ENCODE measurements at places on chromosomes 4 and X.

- no peak for DNase-seq
Observed at GRCh38 chr4:64784125-64784524, 374.9 kb upstream of the TECRL start.

GRCh38 chr4:176818531-176818930 is 25.8 kb upstream of the VEGFC start:
- no peak for DNase-seq

- DNase-seq = no peak
Observed at GRCh38 chr4:45475548-45475947, 648.3 kb downstream of the GABRG1 start.

DNA sequence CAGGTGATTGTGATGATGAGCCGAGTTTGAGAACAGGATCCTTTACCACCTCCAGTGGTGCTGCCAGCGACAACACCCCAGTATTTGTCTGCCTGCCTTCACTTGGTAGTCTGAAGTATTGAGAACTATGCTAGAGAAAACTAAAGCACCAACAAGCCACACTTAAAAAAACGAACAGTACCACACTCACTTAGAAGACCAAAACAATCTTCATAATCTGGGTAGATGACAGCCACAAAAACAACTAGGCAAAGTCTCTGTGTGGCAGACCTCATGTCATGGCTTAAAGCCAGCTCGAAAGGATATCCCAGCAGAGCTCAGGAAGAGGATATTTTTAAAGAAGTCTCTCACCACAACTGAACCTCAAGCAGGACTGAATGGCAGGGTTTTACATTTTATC is 236.0 kb downstream of the GPC3 start:
- DNase-seq = no peak

DNA sequence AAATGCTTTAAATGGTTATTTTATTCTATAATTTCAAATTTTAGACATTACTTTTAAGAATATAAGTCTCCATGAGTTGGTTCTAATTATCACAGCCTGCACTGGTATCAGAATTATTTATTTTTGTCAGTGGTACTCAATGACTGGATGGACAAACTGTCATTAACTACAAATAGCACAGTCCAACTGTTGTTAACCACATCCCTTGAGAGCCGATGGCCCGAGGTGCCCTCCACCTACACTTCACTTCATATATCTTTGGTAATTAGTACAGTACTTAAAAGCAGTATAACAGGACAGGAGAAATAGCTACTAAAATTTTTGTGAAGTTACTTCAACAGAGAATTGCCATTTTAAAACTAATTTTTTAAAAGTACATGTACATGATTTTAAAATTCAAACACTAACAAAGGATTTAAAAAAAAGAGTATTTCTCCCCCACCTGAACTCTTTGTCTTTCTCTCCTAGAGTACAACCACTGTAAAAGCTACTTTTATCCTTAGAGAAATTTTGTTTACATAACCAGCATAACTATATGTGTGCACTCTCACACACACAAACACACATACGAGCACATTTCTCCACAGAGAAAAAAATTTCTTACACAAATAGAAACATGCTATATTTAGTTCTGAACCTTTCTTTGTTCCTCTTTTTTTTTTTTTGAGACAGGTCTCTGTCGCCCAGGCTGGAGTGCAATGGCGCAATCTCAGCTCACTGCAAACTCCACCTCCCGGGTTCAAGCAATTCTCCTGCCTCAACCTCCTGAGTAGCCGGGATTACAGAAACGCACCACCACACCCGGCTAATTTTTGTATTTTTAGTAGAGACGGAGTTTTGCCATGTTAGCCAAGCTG is 6.5 kb downstream of the TIFA start:
- no peak for DNase-seq

DNA sequence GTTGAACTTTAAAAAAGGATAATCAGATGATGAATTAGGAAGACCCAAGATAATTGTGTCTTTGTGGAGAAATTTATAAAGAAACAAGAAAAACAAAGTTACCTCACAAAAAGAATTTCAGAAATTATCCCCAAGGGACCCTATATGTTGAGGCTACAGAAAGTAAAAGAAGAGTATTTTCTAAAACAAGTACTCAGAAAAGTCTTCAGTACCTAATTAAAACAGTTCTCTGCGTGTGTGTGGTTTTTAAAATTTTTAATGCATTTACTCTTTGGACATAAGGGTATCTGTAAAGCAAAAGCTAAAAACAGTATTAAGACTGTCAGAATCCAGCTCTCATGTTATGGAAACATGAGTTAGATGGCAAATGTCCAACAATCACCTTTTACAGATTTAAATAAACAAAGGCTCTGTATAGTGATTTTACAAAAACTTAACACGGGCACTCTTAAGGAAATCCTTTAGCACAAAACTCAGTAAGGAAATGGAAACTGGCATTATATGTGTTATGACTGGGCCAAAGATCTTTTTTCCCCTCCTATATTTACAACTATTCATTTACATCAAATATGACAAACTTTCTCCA is 187.5 kb downstream of the NSUN7 start:
- DNase-seq = no peak

DNA sequence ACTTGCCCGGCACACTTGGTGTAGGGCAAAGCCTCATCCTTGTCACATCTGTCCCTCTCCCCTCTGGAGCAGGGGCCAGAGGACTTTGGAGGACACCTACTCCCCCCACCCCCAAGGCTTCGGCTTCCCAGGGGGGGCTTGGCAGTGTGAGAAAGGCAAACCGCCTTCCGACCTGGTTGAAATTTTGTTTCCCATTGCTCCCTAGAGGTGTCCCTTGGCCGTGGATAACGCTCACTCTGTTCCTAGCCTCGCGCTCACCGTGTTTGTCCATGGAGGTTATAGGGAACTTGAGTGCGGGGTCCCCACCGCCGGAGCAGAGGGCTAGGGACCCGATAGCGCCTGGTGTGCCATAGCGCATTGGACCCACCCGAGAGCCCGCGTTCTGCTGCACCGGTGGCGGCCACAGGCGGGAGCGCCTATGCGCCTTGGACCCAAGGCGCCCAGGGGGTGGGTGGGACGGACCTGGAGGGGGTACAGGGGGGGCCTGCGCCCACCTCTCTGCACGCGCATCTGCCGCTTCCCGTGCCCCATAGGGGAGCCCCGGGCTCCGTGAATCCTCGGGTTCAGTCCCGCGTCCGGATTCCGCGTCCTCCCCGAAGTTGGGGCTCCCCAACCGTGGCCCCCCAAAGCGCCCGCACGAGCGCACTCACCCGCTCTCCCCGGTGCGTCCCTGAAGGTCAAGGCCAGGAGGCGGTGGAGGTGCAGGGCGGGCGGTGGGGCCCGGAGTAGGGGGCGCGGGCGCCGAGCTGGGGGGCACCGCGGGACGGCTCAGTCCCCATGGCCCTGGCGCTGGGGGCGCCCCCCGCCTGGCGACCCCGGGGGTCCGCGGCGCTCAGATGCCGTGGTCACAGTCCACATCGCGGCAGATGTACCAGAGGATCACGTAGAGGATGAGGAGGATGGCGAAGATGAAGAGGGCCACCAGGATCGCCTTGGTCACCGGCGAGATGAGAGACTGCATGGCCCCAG is 82.7 kb upstream of the DHRSX start:
- no peak for DNase-seq

- no peak for DNase-seq
Observed at GRCh38 chr4:120435179-120435578, 368.5 kb upstream of the MAD2L1 start.

DNA sequence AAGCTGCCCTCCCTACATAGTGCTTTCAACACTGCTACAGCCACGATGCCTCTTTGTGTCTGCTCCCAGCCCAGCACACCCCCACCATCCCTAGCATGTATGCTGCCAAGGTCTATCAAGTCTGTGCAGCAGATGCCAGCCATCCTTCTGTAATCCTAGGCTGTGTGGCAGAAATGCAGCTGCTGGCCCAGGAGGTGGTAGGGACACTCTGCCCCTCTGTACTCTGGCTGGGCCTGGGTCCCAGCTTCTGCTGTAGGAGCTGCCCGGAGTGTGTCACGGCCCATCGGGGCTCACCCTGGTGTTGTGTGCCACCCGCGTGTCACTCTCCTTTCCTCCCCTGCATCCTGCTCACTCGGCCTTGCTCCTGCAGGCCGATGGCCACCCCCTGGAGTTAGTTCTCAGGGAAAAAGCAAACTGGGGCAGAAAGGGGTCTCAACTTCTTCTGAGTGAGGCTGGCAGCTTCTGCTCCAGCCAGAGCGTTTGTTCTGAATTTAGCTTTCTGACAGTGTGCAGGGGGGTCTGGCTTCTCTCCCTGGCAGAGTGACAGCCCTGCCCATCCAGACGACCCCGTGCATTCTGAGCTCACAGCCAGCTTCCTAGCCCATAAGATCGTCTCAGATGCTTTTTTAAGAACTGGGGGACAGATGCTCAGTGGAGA is 22.7 kb downstream of the PSAPL1 start:
- DNase-seq = no peak

- DNase-seq = no peak
Observed at GRCh38 chrX:110944311-110944750, 148.7 kb upstream of the CHRDL1 start.

GRCh38 chr4:61293707-61294400 is 93.7 kb downstream of the ADGRL3 start:
- DNase-seq = no peak

GRCh38 chrX:119240356-119240755 is 4.3 kb downstream of the PGRMC1 start:
- DNase-seq = no peak

DNA sequence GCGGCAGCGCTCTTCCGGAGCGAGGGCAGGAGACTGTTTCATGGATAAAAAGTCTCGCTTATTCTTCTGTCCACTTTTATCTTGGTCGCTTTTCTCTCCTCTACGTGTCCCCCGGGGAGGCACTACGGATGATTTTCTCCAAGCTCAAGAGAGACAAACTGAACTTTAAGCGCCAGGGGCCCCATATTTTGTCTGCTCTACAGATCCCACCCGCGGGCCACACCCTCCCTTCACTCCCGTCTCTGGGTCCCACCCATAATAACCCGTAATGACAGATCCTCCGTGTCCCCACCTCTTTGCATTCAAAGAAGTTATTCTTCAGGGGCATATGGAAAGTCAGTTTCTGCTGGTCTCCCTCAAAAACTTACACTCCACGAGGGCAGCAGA is at the start of gene CORIN:
CORIN (minus strand) TSS at position 160 of the 387 bp plus-strand sequence; CDS start at position 42, 118 bp downstream.
- no peak for DNase-seq

DNA sequence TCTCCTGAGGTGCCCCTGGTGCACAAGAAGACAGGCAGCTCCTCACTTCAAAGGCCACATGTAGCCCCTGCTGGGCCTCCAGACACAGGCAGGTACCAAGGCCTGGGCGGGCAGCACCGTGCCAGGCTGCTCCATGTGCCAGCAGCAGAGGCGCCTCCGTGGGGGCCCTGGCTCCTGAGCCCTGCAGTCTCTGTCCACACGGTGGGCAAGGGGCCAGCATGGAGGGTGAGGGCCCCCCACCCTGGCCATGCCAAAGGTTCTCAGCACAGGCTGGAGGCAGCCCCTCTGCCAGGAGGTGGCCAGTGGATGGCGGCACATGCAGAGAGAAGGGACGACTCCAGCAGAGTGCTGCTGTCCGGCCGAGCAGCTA is 72.6 kb downstream of the FAM53A start:
- DNase-seq = no peak

DNA sequence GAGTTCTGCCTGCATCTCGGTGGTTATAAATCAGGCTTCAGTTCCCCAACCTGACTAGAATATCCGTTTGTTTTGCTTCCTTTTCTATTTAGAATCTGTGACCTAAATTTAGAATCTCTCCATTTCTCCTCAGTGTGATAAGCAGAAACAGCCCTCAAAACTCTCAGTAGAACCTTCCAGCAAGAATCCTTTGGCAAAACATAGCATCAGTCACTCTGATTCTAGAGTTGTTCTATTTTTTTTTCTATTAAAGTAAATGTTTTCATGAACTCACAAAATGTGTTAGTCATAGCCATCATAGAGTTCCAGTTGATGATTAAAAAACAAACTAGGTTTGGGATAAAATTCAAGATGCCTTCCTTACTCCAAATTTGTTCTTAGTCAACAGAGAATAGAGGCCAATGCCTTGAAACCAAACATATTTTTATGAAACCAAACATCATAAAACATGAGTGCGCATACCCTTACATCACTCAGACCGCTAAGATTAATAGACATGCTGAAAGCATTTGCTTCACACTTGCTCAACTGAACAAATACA is 13.2 kb upstream of the C1QTNF7 start:
- DNase-seq = no peak

DNA sequence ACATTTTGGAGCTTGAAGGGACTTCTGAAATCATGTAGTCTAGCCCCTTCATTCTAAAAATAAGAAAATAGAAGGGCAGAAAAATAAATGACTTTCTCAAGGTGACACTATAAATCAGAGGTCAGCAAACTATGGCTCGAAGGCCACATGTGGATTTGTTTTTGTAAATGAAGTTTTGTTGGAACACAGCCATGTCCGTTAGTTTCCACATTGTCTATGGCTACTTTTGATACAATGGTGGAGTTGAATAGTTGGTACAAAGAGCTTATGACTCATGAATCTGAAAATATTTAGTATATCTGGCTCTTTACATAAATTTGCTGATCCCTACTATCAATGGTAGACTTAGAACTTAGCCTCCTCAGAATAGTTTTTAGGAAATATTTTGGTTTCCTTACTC is 302.4 kb upstream of the PRPS2 start:
- no peak for DNase-seq

GRCh38 chrX:28880136-28880535 is 292.9 kb downstream of the IL1RAPL1 start:
- DNase-seq = no peak

GRCh38 chr4:98506462-98507132 is 151.8 kb downstream of the TSPAN5 start:
- no peak for DNase-seq

- DNase-seq = no peak
Observed at GRCh38 chrX:137058339-137059127, 24.7 kb upstream of the GPR101 start.

- DNase-seq = no peak
Observed at GRCh38 chrX:17323397-17323796, 51.6 kb upstream of the NHS start.

DNA sequence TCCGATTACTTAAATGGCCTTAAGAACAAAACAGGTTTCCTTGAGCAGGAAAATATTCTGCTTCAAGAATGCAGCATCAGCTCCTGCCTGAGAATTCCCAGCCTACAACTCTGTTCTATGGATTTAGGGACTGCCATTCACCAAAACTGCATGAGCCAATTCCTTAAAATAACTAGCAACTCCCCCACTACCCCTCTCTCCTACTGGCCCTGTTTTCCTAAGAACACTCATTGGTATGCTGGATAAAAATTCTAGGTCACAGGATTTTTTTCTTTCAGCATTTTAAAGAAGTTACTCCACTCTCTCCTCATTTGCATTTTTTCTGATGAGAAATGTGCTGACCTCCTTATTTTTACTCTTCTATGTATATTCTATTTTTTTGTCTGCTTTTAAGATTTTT is 347.1 kb downstream of the IDS start:
- DNase-seq = no peak

DNA sequence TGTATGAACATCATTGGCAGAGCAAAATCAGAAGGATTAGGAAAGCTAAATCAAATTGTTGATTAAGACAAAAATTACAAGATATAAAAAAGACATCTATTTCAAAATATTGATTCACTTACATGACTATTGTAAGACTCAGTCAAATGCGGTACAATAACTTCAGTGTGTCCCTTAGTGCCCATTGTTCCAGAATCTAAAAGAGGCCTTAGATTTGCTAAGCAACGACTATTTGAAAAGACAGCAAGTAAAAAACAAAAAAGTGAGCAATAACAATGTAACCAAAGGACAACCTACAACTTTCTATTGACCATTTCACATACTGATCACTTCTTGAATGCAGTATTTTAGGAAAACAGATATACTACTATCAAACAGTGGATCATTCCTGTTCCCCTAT is 65.6 kb downstream of the UBA6 start:
- no peak for DNase-seq

Measured in CD4-positive, alpha-beta T cell treated with Interleukin-4 for 1 hour (primary cell).